ENCODE measurements at places on chromosomes 1 and 21.

- no peak for DNase-seq
These were observed 22.8 kb downstream of the CDC7 start for GRCh38 chr1:91523482-91523881.

DNA sequence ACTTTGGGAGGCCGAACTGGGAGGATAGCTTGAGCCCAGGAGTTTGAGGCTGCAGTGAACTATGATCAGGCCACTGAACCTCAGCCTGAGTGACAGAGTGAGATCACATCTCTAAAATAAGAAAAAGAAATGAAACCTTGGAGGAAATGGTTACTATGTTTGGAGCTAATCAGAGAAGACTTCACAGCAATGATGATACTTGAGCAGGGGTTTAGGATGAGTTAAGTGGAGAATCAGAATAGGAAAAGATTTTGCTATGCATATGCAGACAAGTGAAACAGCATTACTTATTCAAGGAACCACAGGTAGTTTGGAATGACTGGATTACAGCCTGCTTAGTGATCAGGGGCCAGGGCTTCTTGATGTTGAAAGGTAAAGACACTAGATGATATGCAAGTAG is 1.3 kb upstream of the CD5L start:
- DNase-seq, result no peak

- DNase-seq, result no peak
These were observed 67.2 kb upstream of the HOOK1 start for GRCh38 chr1:59747420-59748024.

- DNase-seq, result no peak
These were observed 5.0 kb upstream of the CHML start for GRCh38 chr1:241645199-241645598.

- no peak for DNase-seq
These were observed 170.9 kb downstream of the DYRK1A start for GRCh38 chr21:37537391-37537996.

DNA sequence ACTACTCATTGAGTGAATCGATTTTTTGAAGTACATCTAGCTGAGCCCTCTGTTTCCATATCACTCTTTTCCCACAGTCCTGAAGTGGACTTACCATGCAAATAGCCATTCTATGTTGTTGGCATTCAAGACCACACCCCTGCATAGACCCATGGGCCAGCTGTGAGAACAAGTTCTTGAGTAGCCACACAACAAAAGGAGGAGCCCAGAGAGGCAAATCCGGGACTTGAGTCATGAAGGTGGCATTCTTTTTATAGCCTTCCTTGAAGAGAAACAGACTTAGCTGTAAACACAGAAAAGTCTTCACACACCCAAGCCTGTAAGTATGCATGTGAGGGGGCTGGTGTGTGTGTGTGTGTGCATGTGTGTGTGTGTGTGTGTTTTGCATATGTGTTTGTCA is 13.8 kb upstream of the SPRR5 start:
- DNase-seq, result no peak

GRCh38 chr1:156486421-156487344 is 13.9 kb downstream of the MEF2D start:
- DNase-seq, result no peak
